ENCODE measurements at places on chromosomes 4 and X. TPM values are rescaled to one million over a fixed set of nuclear protein-coding genes. Genes with fewer than 3 reads are reported as not detected.

The ZNF275 gene
- 7.9 TPM for polyA plus RNA-seq

DNA sequence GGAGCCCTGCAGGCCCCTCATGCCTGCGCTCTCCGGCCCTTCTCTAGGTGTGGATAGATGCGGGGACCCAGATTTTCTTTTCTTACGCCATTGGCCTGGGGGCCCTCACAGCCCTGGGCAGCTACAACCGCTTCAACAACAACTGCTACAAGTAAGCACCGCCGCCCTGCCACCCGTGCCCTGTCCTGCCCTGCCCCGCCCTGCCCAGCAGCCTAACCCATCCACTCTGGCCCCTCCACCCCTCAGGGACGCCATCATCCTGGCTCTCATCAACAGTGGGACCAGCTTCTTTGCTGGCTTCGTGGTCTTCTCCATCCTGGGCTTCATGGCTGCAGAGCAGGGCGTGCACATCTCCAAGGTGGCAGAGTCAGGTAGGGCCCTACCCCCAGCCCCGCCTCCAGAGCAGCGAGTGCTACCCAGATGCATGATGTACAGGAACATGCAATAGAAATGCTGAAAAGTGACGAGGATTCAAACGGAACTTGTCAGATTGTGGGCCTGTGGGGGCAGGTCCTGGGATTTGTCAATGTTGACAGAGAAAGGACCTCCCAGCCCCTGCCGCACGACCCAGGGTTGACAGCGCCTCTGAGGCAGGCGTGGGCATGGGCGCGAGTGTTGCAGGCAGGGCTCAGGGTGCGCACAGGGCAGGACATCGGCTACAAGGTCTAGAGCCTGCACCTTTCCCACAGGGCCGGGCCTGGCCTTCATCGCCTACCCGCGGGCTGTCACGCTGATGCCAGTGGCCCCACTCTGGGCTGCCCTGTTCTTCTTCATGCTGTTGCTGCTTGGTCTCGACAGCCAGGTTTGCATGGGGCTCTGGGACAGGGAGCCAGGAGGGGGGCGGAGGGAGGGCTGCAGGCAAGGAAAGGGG, 5.7 kb downstream of the SLC6A8 start:
- no peak for DNase-seq

DNA sequence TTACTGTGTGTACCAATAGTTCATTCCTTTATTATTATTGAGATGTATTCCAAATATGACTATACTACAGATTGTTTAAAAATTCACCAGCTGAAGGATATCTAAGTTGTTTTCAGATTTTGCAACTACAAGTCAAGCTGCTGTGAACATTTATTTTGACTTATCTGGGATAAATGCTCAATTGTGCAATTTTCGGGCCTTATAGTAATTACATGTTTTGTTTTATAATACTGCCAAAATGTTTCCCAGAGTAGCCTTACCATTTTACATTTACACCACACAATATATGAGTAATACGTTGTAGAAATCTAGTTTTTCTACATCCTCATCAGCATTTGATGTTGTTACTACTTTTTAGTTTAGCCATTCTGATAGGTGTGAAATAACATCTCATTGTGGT, 179.6 kb downstream of the ANTXR2 start:
- DNase-seq, result no peak

DNA sequence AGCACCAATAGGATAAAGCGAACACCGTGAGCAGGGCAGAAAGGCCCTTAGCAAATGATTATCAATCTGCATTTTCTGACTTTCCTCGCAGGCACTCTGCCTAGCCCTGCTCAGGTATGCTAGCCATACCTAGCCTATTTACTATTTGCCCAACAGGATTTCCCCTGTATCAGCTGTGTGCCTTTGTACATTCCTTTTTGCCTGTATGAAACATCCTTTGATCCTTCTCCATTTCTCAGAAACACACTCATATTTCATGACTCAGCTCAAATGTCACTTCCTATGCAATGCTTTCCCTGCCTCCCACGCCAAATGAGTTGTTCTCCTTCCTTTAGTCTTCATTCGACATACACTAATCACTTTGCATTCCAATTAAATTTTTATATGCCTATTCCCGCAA, 37.2 kb downstream of the PCDH7 start:
- DNase-seq, result no peak

GRCh38 chr4:35347276-35347675, 897.0 kb downstream of the ARAP2 start:
- DNase-seq, result no peak

The STX18 gene
- 27.5 TPM for polyA plus RNA-seq

The TRMT44 gene
- polyA plus RNA-seq, result 12.2 TPM

The SNCA gene
- 9.6 TPM for polyA plus RNA-seq

The DIPK2B gene
- polyA plus RNA-seq, result 21.7 TPM

GRCh38 chr4:142378179-142378578, 467.9 kb downstream of the INPP4B start:
- no peak for DNase-seq

The ENPEP gene
- 18.1 TPM for polyA plus RNA-seq

GRCh38 chr4:107380190-107380589, 339.8 kb downstream of the PAPSS1 start:
- no peak for DNase-seq

The ZNF630 gene
- polyA plus RNA-seq, result 2.4 TPM

DNA sequence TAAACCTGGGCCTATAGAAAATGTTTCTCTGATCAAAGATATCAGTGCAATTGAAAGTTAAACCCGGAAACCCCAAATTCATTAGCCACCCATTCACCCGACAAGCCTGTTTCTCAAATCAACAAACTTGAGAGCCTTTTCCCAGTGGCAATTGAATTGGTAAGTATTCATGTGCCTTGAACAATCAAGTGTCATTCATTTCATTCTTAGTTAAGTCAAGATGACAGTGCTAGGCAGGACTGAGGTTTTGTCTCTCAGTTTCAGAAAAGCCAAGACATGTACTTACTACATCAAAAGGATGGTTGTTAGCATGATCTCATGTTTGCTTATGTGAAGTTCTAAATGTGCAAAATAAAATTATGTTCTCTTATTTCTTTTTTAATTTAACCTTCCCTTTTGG, 32.3 kb downstream of the CC2D2A start:
- no peak for DNase-seq

DNA sequence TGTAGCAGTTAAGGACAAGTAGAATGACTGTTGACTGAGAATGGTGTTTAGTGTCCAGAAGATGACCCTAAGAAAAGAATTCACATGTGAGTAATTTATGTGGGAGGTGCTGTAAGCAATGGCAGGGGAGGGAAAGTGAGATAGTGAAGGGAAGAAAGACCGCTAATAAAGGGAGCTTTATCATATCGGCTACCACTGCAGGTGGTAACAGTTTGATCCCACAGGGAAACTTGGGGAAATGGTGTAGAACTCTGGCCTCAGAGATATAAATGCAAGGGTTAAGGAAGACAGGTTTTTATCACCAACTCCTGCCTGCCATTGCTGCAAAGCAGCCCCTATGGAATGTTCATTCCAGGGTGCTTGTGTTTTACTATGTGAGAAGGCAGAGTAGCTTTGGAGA, 489.6 kb downstream of the STPG2 start:
- DNase-seq, result no peak

The FAM47A gene
- 0.13 TPM for polyA plus RNA-seq

The HELT gene
- polyA plus RNA-seq, result not detected

GRCh38 chr4:151276787-151277562, at the start of gene PRSS48:
TSS of gene PRSS48 (plus strand) at chr4:151277161. CDS start at chr4:151277173, 12 bp downstream.
- DNase-seq, result no peak

The ODAPH gene
- polyA plus RNA-seq, result not detected

- DNase-seq, result no peak
These were observed 371.7 kb downstream of the AFF2 start for GRCh38 chrX:148872161-148872535.

DNA sequence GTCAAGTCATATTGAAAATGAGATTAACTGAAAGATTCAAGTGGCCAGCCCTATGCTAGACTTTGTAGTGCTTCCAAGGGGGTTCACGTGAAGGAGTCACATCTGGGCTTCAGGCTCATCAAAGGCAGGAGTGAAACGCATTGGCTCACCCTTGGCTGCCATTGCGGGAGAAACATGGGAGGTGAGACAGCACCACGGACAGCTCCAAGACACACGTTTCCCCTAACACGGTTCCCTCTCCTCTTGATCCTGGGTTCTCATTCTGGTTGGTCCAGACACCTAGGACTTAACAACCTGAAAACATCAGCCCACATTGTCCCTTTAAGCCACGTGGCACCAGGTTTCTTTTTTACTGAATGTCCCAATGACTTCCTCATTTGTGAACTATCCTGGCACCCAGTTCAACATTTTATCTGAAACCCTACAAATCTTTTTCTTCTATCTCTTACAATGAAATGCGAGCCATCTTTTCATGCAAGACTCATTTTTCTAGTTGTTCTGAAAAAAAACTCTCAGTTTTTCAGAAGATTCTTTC, 279.0 kb upstream of the VCX3A start:
- DNase-seq, result no peak

DNA sequence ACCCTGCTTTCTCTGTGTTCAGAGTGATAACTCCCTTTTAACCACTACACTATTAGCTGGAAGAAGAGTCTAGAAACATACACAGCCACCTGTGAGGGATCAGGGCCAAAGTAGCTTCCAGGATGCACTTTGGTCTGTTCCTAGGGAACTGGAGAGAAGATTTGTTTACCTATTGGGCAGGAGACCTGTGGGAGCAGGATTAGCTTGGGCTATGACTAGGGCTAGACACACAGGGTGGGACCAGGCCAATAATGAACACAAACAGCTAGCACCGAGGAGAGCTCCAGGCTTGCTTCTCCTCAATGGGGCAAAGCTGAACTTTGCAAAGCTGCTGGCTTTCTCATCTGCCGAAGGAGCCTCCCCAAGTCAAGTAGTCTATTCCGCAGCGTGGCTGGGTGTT, 24.4 kb upstream of the MAP7D3 start:
- no peak for DNase-seq

- no peak for DNase-seq
These were observed 61.2 kb upstream of the DAPP1 start for GRCh38 chr4:99755223-99755944.

The CSAG3 gene
- polyA plus RNA-seq, result not detected

DNA sequence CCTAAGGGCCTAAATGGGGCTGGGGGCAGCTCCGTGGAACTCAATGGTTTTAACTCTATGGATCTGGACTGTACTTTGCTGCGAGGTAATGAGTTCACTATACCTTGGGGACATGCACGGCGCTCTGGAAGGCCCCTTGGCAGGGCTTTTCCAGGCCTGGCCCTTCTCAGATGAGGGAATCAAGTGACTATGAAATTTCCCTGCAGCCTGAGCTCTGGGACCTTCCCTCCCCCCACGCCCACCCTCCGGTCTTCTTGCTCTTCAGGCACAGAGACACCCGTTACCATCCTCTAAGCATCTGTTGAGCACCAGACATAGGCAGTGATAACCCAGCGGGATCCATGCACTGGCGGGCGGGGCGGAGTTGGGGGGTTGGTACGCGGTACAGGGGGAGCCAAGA, 109.2 kb downstream of the PSAPL1 start:
- DNase-seq, result no peak

DNA sequence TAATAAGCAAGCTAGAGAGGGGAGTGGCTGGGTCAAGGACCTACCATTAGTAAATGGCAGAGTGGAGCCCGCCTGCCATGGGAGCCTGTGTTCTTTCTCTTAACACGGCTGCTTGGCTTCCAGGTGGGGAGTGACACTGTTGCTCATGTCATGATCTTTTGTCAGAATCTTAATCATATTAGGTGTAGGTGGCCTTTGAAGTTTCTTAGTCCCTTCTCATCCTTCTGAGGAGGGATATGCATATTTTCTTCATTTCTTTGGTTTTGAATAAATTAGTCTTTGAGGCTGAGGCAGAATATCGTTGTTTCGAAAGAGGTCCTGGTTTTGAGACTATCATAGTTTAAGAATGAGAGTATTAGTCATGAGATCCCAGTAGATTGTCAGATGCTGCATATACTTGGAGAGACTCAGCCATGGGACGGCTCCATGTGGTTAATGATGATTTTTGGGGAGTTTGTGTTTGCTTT, 28.9 kb downstream of the SNX25 start:
- no peak for DNase-seq

The SPP1 gene
- 196 TPM for polyA plus RNA-seq

DNA sequence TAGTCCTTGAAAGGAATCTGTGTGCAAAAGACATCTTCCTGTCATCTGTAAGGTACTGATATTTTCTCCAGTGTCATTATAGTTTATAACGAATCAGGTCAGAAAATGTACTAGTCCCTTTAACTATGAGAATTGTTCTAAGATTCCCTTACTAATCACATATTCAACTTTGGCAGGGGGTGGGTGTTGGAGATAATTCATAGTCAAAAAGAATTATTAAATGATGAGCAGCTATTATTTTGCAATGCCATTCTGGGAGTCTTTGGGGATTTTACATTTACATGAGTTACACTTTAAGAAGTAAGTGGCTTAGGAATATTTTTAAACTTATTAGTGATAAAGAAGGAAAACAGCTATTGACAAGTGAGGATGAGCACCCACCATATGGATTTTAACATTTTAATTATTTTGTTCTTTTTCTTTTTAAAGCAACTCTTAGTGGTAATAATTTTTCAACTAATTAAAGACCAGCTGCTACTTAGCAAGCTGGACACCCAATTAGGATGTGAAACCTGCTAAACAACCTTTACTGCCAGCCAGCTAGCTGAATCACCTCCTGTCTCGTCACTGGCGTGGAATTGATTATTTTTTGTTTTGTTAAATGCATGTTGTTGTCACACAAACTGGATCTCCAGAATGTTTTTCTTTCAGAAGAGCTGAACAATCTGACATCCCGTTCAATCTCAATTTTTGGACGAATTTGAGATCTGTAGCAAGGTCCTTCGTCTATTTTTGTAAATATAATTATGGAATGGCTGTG, 219.2 kb downstream of the ARAP2 start:
- no peak for DNase-seq

The PPP4R3C gene
- polyA plus RNA-seq, result not detected
